ENCODE measurements at places on chromosomes 1 and 21.

DNA sequence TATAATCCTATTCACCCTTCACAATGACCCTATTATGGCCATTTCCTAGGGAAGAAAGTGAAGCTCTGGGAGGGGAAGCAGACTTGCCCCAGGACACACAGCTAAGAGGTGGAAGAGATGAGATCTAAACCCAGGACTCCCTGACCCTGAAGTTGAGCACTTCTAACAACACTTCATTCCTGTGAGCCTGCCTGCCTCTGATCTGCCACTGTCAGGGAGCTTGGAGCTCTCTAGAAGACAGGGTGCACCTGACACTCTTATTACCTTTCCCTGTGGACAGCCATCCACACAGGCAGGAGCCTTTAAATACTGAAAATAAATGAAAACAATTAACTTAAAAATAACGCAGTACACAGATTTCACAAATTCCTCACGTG is 599 bp downstream of the MKNK1 start:
- DNase-seq, result no peak

DNA sequence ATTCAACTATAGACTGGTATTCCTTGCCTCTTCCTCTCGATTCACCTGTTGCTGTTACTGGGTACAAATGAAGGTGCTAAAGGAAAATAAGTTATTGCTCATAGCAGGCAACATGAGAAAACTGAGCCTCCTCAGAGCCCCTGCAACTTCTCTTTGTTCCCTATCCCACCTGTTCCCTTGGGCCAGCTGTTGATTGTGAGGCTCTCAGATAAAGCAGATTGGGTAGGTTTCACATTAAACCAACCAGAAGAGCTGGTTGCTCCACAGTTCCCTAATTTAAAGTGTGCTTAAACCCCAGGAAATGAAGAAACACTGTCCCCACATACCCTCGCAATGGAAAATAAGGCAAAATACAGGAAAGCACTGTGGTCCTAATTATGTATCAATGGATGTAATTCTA is 4.8 kb downstream of the DEDD start:
- DNase-seq, result no peak

DNA sequence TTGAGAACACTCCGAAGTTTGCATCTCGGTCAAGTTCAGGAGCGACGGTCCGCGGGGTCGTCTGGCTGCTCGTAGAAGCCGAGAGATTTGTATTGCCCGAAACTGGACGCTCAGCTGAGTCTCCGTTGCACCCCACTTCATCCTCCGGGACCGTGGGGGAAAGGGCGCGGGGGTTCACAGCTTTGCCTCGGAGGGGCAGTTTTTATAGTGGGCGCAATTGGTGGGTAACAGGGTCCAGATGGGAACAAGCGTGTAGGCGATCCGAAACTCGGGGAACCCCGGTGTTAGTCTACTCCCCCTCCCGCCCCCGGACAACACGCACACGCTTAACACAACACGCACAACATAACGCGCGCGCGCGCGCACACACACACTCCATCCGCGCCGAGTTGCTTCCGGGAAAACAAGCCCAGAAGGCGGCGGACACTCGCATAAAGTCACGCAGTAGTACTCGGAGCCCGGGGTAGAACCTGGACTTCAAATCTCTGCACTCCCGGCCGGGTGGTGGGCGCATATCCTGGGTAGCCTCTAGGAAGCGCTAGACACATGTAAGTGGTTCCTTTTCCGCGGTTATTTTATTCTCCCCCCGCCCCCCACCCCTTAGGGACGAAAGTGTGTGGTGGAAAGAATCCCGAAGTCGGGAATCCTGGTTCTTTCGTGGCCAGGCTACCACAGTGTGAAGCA is 1.1 kb upstream of the JUN start:
- DNase-seq, result peak; percentile 66

DNA sequence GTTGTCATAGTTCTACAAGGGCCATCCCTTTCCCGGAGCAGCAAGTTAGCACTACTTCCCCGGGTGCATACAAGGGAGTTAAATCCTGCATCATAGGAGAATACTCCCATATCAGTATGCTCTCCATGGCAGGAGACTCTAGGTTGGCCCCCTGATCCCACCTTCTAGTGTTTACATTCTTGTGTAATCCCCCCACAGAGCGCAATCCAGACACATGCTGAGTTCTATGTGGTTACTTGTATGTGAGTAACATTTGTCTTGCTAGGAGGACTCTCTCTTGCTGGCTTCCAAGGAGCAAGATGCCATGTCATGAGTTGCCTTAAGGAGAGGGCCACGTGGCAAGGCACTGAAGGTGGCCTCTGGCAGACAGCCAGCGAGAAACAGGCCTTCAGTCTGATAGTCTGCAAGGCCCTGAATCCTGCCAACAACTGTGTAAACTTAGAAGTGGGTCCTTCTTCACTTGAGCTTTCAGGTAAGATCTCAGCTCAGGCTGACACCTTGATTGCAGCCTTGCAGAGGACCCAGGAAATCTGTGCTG is 155.3 kb downstream of the CDC7 start:
- no peak for DNase-seq

DNA sequence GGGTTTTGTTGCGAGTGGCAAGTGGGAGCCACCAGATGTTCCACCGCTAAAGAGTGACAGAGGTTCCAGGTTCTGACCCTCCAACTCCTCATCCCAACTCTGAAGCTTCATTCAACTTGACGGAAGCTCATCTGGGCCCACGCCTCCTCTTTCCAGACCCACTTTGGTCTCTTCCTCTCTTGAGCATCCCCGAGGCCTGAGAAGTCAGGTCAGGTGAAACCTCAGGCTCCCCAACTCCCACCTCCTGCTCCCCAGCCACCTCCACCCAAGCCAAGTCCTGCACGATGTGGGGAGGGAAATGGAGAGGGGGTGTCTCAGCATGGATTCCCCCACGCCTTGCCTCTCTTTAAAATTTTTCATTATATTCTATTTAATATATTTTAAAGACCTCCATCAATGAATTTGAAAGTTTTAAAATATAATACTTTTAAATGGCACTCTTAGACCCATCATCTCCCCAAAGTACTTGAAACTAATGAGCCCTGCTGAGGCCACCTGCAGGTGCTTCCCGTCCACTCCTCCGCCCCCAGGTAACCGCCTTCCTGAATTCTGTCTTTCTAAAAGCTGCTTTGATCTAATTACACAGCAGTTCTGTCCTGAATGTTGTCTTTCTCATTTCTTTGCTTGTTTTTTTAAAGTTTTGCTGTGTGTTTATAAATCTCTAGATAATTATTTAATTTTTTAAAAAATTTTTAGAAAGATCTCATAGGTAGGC is 238.1 kb downstream of the KAZN start:
- DNase-seq, result peak; percentile 28

DNA sequence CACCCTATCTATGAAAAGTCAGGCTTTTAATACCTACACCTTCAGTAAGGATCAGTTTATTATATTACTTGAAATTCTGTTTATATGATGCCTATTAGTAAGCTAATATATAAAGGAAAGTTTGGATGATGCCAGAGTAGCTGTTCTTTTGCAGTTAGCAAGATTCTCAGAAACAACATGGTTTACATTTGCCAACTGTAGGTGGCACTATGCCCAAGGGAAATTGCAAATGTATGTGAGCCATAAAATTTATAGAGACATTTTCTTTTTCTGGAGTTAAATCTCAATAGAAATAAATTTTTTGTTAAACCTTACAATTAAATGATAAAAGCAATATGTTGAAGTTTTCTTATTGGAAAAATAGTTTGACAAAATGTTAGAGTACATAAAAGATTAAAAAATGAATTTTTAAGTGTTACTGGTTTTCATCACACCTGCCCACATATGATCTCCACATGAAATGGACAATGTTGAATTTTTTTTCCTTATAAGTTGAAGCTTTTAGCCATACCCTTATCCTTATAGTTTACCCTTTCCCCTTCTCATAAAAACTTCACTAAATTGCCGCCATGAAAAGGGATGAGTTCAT is 32.1 kb upstream of the EPHX4 start:
- DNase-seq, result peak; percentile 58

DNA sequence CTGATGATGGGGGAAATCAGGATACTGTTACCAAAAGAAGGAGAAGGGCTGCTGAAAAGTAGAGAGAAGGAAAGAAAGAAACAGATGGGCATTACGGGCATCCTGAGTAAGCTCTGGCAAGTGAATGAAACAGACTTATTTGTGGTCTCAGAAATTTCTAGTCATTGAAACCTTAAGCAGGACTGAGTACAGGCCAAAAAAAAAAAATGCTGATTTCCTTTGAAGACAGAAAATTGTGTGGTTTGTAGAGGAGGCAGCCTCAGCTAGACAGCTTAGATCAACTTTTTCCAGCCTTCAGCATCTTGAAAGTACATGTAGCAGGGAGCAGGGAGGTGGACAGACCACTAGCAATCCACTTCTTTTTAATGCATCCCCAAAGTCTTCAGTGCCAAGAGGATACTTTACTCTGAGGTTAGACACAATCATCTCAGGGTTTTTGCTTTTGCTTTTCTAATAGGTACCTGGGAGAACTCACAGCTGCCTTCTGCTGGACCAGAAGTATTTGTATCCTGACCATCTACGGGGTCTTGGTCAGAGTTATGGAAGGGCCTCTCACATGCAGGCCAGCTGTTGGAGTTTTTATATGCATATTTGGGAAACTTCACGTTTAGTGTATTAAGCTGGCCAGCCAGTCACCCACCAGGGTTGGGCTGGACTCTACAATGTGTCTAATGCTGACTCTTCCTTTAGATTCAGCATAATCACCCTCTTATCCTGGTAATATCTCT is 10.6 kb upstream of the CAPZB start:
- DNase-seq, result no peak

DNA sequence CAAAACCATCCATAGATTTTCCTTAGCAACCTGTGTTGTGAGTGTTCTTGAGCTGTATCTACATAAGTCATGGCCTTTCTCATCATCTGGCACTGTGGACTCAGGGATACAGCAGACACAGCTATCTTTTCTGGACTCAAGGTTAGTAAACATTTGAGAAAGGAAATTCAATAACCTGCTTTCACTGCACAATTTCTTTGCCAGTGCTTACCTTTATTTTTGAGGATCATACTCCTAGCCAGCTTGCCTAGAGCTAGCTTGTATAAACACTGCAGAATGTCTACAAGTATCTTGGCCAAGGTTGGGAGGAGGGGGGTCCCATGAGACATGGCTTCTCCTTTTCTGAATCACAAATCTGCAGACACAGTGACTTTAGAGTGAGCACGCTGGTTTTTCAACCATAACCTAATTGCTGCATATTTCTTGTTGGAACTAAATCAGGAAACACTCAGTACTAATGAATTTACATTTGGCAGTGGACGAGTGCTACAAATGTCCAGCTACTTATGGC is 27.2 kb downstream of the ADAMTS5 start:
- no peak for DNase-seq

DNA sequence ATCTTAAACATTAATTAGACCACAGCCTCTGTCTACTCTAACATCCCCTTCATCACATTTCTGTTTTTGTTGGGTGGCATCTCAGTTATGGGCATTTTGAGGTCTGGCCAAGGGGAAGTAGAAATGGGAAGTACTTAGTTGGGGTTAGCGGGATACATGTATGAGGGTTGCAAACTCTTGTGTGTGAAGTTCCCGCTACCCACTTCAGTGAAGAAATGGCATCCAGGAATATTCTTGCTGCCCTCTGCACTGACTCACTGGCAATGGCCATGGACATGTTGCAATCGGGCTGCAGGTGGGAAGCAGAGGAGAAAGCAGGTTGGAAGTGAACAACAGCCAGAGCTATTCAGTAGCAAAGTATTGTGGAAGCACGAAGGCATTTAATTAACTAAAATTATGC is 7.4 kb downstream of the CD48 start:
- DNase-seq, result no peak

- DNase-seq, result no peak
Observed at GRCh38 chr1:230084408-230085177, 17.6 kb downstream of the GALNT2 start.

GRCh38 chr1:115791816-115792215 is 23.3 kb upstream of the CASQ2 start:
- DNase-seq, result no peak

DNA sequence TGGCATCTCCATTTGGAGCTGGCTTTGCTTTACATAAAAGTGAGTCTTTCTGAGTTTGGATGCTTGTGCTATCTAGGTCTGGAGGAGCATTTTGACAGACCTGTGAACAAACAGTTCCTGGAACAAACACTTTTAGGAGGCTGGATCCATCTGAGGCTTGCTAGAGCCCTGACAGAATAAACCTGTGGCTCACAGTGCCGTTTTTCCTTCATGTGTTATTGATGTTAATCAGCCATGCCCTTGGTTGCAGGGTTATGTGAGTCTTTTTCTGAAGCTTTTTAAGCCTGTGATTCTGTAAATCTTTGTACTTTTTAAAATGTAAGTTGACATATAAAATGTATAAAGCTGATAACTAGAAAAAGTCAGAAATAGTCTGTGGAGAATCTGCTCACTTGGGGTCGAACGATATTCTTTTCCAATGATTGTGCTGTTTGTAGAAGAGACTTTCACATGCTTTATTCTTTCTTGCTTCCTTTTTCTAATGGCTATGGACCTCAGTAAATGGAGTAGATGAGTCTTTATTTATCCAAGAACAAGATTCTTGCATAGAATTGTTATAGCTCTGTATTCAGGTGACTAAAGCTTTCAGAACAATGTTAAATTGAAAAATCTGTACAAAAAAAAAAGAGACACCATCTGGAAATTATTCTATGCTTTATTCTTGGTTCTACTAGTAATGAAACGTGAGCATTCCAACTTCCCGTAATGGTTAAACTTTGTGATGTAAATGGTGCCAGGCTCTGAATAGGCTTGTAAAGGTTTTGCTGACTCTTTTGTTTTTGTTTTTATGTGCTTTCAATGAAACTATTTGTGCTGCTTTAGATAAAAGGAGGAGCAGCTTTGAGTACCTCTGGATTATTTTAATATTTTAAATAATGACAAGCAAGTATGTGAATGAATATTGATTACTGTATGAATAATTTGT is 53.7 kb downstream of the CACHD1 start:
- DNase-seq, result no peak
